Activated CD4-positive, CD25-positive, alpha-beta regulatory T cell treated with anti-CD3 and anti-CD28 coated beads, Interleukin-2, amount 50 U/mL, for 24 hours (primary cell): ENCODE measurements at places on chromosomes 1 and 21.

DNA sequence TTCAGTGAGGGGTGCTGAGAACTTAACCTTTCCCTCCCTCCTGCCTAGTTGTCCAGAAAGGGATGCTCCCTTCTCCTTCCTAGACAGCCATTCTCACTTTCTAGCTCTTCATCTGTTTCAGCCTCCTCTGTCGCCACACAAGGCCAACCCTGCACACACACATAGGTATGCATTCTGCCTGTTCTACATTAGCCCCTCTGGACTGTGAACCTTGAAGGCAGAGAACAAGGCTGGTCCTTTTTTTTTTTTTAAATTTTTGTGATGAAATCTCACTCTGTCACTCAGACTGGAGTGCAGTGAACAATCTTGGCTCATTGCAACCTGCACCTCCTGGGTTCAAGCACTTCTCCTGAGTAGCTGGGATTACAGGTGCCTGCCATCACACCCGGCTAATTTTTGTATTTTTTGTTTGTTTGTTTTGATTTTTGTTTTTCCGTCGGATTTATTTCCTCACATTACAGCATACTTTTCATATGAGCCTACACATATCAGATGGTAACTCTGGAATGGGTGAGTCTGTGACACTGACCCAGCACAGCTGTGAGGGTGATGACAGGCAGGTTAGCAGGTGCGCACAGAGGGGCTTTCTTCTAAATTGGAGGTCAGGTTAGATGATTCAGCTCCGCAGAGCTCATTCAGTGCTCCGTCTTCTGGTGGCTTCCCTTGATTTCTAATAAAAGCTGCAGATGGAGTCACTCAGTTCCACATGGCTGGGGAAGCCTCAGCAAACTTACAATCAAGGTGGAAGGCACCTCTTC lies 4.9 kb upstream of the AKR1A1 start:
- ATAC-seq, result no peak

- ATAC-seq, result peak; percentile 83
Observed at GRCh38 chr1:193654951-193655735, 468.7 kb upstream of the B3GALT2 start.

DNA sequence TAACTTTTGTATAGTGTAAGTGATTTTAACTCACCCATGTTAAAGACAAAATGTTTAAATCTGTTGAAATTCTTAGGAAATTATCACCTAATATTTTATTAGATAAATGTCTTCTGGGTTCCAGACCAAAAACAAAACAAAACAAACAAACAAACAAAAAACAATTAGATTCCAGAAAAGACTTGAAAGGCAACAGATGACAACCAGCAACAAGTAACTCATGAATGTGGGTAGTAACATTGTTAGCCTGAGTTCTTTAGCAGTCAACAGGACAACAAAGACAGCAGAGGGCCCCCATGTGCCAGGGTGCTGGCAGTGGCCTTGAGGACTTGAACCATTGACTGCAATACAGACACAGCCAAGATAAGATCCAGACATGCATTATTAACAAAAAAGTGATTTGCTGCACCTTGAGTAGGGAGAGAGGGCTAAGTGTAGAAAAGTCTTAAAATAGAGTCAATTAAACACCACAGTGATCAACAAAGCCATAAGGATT lies 2.4 kb upstream of the CD247 start:
- ATAC-seq, result no peak

- peak; percentile 50 for ATAC-seq
Observed at GRCh38 chr1:192552760-192553191, 22.8 kb upstream of the RGS1 start.

DNA sequence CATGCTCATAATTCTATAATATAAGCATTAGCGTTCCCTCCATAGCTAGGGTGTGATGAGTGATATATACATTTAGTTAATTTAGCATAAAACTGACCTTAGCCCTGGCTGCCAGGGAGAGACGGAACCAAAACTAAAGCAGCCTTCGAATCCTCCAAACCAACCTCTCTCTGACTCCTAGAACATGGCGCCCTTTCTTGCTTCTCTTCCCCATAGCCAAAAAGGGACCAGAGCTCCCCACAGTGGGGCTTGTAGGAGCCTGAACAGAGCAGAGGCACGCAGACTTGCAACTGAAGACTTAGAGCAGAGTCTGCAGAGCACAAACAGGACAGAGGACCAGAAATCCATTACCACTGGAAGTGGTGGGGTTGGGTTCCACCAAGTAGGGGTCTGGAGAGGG lies 17.7 kb downstream of the IRF2BP2 start:
- ATAC-seq, result no peak

GRCh38 chr1:6489799-6490180 lies 1.7 kb downstream of the PLEKHG5 start:
- ATAC-seq, result peak; percentile 76

GRCh38 chr1:7549277-7550161 lies 221.6 kb upstream of the VAMP3 start:
- ATAC-seq, result peak; percentile 50

GRCh38 chr1:243991650-243992049 lies 59.4 kb upstream of the ZBTB18 start:
- ATAC-seq, result no peak

- no peak for ATAC-seq
Observed at GRCh38 chr1:101257500-101258325, 20.9 kb downstream of the S1PR1 start.

DNA sequence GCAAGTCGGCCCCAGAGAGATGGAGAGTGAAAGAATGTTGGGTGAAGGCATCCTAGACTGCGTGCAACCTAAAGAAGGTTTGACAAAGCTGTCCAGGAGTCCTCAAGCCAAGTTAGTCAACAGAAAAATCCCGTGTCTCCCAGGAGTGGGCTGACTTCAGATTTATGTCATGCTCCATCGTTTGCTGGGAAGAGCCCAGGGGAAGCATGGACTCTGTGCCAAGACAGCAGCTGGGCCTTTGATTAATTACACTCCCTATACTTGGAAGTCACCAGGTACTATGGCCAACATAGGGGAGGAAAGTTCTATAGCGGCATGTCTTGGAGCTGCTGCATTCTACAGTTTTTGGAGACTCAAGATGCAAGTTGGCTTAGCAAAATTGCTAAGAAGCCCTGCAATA lies 247.4 kb downstream of the KAZN start:
- ATAC-seq, result no peak

DNA sequence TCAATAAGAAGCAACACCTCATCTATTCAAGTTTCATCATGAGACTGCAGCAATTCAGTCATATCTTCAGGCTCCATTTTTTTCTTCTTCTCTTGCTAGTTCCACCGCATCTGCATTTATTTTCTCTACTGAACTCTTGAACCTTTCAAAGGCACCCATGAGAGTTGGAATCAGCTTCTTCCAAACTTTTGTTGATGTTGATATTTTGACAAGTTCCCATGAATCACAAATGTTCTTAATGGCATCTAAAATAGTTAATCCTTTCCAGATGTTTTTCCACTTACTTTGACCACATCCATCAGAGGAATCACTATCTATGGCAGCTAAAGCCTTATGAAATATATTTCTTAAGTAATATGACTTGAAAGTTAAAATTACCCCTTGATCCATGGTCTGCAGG lies 434.3 kb downstream of the GPATCH2 start:
- ATAC-seq, result no peak

DNA sequence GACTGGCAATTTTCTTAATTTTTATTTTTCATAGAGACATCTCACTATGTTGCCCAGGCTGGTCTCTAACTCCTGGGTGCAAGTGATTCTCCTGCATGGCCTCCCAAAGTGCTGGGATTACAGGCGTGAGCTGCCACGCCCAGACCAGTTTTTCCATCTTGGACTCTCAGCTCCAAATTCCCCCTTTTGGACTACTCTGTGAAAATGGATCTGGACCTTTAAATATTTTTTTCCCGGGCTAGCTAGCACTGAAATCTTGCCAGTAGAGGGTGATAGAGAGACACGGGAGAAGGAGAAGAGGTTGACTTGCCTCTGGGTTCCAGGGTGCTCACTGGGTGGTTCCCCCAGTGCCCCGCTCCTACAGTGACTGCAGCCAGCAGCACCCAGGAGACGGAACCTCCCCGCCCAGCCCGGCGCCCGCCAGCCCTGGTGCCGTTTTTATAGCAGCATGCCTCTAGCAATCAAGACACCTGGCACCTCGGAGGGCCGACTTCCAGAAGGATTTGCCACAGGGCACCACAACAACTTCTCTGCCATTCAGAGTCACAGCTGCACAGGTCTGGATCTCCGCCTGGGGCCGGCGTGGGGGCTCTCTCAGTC lies 34.7 kb upstream of the SCCPDH start:
- ATAC-seq, result peak; percentile 89

DNA sequence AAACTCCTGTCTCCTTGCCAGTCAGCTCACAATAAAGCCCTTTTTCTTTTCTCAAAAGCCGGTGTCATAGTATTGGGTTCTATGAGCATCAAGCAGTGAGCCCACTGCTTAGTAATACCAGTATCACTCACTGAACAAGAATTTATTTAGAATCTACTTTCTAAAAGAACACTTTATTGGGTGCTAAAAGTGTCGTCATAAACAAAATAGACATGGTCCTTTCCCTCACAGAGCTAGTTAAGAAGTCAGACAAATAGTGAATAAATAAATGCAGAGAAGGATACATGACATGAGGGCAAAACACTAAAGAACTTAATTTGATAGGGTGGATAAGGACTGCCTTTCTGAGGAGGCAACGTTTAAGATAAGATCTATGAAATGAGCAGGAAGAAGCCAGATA lies 32.2 kb downstream of the EVI5 start:
- ATAC-seq, result no peak

GRCh38 chr1:214582289-214582891 lies 20.6 kb upstream of the CENPF start:
- ATAC-seq, result no peak
